A172 (cell line): ENCODE measurements at places on chromosomes 2 and 18. TPM values are rescaled to one million over a fixed set of nuclear protein-coding genes. Genes with fewer than 3 reads are reported as not detected.

- no peak for DNase-seq
Measured at GRCh38 chr2:47009253-47009767, 93.7 kb upstream of the MCFD2 start.

- no peak for DNase-seq
Measured at GRCh38 chr18:10368456-10369453, 85.7 kb upstream of the APCDD1 start.

GRCh38 chr18:376311-376710 lies 108.5 kb upstream of the THOC1 start:
- DNase-seq: no peak

DNA sequence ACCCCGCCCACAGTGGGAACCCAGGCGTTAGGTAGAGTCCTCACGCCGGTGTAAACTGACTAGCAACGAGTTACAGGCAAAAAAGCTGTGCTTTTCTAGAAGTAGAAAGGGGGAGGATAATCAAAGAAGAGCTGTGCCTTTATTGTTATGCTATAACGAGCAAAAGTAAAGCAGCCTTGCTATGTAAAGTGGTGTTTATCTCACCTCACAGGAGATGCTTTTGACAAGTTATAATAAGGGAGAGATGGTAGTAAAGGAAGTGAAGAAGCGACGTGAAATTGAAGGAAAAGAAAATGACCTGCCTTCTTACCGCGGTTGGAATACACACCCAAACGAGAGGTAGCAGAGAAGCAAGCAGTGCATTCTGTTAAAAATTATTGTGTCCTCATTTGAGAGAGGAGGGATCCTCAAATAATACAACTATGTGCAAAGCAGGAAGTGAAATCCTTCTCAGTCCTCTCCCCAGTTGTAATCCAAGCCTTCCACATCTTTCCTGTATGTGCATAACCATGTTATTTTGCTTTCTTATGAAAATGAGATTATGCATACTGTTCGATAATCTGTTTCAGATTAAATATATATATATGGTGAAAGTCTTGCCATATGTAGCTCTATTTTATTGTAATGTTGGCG lies 962 bp downstream of the TANK start:
- no peak for DNase-seq

DNA sequence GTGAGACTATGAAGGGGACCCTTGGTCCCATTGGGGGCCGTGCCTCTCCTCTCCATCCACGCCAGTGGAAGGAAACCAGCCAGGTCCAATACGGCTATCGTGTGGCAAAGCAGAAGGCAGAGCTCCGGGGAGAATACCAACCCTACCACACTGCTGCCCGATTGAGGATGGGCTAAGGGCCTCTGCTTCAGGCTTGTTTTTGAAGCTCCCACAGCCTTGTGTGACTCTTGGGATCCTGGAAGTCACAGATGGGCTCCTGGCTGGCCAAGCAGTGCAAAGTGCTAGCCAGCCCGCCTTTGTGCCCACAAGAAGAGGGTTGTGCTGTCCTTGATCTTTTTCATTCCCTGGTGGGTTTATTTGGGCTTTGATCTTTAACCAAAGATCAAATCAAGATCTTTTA lies 70.6 kb upstream of the ID2 start:
- no peak for DNase-seq

DNA sequence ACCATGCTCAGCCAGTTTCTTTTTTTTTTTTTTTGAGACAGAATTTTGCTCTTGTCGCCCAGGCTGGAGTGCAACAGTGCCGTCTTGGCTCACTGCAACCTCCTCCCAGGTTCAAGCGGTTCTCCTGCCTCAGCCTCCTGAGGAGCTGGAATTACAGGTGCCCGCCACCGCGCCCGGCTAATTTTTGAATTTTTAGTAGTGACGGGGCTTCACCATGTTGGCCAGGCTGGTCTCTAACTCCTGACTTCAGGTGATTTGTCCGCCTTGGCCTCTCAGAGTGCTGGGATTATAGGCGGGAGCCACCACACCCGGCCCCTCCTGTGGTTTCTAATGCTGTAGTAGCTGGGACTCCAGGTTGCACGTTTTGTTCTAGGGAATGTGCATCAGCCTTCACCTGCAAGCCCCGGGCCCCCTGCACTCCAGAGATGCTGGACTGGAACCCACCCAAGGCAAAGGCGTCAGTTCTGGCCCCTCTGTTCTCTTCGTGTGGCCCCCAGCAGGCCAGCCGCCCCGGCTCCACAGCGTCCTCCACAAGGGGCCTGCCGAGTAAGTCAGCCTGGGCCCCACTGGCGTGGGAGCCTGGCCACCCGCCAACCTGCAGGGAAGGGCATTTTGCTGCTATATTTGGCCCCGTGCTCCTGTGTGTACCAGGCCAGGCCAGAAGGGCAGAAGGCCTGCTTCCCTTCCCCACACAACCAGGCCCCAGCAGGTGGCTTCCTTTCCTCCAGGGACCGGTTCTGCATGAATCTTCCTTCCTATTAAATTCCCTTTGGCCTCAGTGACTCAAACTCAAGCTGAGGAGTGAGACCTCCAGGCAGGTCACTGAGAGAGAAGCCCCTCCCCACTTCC lies 25.7 kb upstream of the B3GNT7 start:
- no peak for DNase-seq

The PSD4 gene
- 10.0 and 10.2 TPM in 2 replicates for total RNA-seq

The SMCHD1 gene
- total RNA-seq: 53.7 and 78.3 TPM in 2 replicates

The FOXI3 gene
- total RNA-seq: not detected in 2 replicates

The IL18RAP gene
- not detected in 2 replicates for total RNA-seq

The DPY30 gene
- total RNA-seq: 178 and 233 TPM in 2 replicates
